ENCODE measurements at places on chromosomes 7 and 10. TPM values are rescaled to one million over a fixed set of nuclear protein-coding genes. Genes with fewer than 3 reads are reported as not detected.

The FKBP6 gene
- total RNA-seq, result not detected

The SEPTIN14 gene
- total RNA-seq, result not detected

The CNTNAP2 gene
- total RNA-seq, result 2.0 TPM

The EPHA1 gene
- 39.6 TPM for total RNA-seq

The NUTM2A gene
- total RNA-seq, result 1.1 TPM

The FAM24B gene
- total RNA-seq, result 0.60 TPM

The STEAP1B gene
- not detected for total RNA-seq

The PLEKHA8 gene
- 4.3 TPM for total RNA-seq

The BMPER gene
- total RNA-seq, result 6.9 TPM

The LRMDA gene
- total RNA-seq, result 9.1 TPM

The SPDYE2B gene
- not detected for total RNA-seq

The AKR1B15 gene
- total RNA-seq, result not detected

The ATG9B gene
- total RNA-seq, result not detected

The SFTPD gene
- total RNA-seq, result 0.73 TPM

The RASA4B gene
- 2.9 TPM for total RNA-seq

The ABCB4 gene
- 114 TPM for total RNA-seq

The TMEM270 gene
- total RNA-seq, result not detected

The CALY gene
- total RNA-seq, result 0.45 TPM

The SPDYE9 gene
- not detected for total RNA-seq

The NOD1 gene
- 1.8 TPM for total RNA-seq

The CDK14 gene
- total RNA-seq, result 21.6 TPM

The NKX1-2 gene
- total RNA-seq, result 0.05 TPM

The DNAJC9 gene
- 5.8 TPM for total RNA-seq

The ATP5F1C gene
- 168 TPM for total RNA-seq

The ASAH2 gene
- 2.5 TPM for total RNA-seq

The MYL10 gene
- not detected for total RNA-seq

The SEMA3E gene
- 0.45 TPM for total RNA-seq

The COA1 gene
- total RNA-seq, result 16.0 TPM

The PNPLA8 gene
- 12.9 TPM for total RNA-seq

The FKBP9 gene
- total RNA-seq, result 32.8 TPM

The NUTM2E gene
- 0.08 TPM for total RNA-seq

The ZCWPW1 gene
- total RNA-seq, result 4.4 TPM

The GPER1 gene
- 29.8 TPM for total RNA-seq

The FOXP2 gene
- 4.4 TPM for total RNA-seq

The OR2A1 gene
- not detected for total RNA-seq

The PTPRN2 gene
- total RNA-seq, result 0.33 TPM

The BTBD16 gene
- total RNA-seq, result 1.5 TPM

The ZKSCAN1 gene
- total RNA-seq, result 99.9 TPM

The FXYD4 gene
- not detected for total RNA-seq

The RAB19 gene
- total RNA-seq, result not detected

The GHRHR gene
- 0.83 TPM for total RNA-seq

The MSMB gene
- total RNA-seq, result not detected

The POLD2 gene
- total RNA-seq, result 78.3 TPM

The CHRM2 gene
- total RNA-seq, result 0.96 TPM

The MACC1 gene
- total RNA-seq, result 0.38 TPM

The TMEM236 gene
- 0.15 TPM for total RNA-seq

The AGBL3 gene
- total RNA-seq, result 2.1 TPM

Measured in left lobe of liver (tissue), 2 donors.